ENCODE measurements at places on chromosomes 12 and 14.

DNA sequence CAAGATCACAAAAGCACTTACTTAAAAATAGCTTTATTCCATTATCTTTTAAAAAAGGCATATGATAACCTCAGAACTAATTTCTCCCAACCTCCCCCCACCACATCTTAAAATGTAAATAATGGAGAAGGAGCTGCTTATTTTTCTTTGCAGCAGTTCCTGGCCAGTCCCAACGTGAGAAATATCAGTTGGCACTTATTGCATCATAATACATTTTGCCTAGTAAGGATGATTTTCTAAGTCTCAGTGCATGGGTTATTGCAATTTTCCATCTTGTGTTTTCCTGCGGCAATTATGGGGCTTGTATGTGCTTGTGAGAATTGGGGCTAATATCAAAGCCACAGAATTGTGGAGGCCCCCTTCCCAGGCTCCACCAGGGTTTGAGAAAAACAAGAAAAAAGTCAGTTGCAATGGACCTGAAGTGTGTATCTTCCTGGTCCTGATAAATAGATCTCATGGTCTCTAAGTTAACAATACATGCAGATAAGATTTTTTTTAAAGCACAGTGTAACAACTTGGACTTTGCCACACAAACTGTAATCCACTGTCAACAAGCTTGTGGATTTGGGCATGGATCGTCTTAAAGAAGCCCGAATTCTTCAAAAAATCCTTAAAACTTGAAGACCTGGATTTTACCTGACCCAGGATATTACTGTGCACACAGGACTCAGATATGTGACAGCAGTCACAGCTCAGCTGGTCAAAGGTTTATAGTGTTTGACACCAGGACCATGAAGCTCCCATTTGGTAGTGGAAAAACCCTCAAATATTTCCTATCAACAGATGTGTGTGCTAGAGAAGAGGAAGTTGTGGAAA is 2.8 kb upstream of the WSB2 start:
- DNase-seq, result no peak

DNA sequence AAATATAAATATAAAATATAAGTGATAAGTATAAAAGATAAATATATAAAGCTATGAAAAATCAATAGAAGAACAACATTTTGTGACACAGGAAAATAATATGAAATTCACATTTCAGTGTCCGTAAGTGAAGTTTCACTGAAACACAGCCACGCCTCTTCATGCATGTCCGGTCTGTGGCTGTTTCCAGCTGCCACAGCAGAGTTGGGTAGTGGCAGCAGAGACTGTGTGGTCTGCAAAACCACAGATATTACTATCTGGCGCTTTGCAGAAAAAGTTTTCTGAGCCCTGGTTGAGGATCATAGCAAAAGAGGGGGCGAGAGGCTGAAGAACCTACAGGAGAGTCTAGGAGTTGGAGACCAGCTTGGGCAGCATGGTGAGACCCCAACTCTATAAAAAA is 780 bp downstream of the SERPINA4 start:
- DNase-seq, result peak; percentile 18

GRCh38 chr14:101961746-101962502 is 2.4 kb upstream of the DYNC1H1 start:
- no peak for DNase-seq

DNA sequence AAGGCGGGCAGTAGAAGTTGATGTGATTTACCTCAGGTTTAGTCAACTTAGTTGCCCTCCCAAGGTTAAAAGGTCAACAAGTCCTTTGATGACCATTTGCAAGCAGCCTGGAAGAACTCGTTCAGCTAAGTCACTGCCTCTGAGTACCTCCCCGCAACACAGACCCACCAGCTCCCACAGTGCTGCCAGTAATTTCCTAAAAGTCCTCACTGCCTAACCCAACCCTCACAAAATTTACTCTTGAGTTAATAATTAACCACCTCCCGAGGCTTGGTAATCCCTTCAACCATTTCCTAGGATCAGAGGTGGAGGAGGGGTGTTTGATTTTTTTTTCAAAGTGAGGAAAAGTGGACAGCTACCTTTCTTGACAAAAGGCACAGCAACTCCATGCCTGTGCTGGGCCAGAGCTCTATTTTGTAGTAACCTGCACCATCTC is 55.8 kb downstream of the MAP3K9 start:
- DNase-seq, result no peak

DNA sequence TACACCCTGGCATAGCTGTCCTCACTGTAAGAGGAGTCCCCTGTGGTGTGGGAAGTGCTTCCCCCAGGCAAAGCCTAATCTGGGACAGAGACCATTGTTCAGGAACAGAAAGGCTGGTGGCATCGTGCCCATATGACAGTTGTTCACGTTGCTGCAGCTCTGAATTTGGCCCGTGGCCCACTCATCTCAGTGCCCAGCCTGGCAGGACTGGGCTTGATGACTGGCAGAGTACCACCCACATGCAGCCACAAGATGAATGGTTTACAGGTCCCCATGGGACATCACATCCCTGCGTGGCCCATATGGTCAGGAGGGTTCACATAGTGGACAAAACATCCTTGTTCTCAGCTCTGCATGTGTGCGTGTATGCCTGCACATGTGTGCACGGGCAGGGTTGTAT is 17.5 kb downstream of the IQSEC3 start:
- no peak for DNase-seq

- DNase-seq, result no peak
These were observed 180.9 kb upstream of the SFSWAP start for GRCh38 chr12:131530041-131530332.

GRCh38 chr14:104678901-104679705 is 10.3 kb upstream of the INF2 start:
- no peak for DNase-seq

GRCh38 chr14:22387776-22388241 is 201.2 kb downstream of the DAD1 start:
- DNase-seq, result no peak

DNA sequence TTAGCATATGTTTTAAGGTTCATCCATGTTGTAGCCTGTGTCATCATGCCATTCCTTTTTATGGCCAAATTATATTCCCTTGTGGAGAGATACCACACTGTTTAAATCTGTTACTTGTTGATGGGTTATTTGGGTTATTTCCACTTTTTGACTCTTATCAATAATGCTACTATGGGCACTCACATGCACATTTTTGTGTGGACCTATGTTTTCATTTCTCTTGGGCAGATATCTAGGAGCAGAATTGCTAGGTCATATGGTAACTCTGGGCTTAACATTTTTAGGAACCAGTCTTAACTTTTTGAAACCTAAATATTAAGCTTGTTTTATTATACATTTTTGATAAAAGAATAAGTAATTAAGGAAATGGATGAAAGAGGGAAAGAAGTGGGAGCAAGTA is 4.0 kb downstream of the EML1 start:
- no peak for DNase-seq

GRCh38 chr12:120879102-120879501 is 25.1 kb downstream of the SPPL3 start:
- DNase-seq, result no peak

DNA sequence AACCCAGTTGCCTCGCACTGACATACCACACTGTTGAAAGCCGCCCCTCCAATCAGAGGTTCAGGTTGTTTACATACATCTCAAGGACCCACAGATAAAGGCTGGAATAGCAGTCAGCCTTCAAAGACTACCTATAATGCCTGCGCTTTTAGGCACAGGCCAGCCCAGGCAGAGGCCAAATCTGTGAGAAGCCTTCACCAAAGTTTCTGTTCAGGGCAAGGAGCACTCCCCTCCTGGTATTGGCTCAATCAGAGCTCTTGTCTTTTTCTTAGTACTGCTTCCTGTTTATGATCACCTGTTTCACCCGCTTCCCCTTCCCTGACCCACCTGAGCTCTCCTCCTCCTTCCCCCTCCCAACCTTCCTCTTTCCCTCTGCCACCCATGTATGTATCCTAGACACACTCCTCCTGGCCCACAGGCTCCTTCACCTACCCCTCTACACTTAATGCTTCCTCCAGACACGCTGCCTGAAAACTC is 34.8 kb downstream of the DUSP16 start:
- DNase-seq, result no peak

Data from RWPE2 (cell line).